Cortex of kidney (tissue), 1 donor: ENCODE measurements at places on chromosomes 5 and 9.

DNA sequence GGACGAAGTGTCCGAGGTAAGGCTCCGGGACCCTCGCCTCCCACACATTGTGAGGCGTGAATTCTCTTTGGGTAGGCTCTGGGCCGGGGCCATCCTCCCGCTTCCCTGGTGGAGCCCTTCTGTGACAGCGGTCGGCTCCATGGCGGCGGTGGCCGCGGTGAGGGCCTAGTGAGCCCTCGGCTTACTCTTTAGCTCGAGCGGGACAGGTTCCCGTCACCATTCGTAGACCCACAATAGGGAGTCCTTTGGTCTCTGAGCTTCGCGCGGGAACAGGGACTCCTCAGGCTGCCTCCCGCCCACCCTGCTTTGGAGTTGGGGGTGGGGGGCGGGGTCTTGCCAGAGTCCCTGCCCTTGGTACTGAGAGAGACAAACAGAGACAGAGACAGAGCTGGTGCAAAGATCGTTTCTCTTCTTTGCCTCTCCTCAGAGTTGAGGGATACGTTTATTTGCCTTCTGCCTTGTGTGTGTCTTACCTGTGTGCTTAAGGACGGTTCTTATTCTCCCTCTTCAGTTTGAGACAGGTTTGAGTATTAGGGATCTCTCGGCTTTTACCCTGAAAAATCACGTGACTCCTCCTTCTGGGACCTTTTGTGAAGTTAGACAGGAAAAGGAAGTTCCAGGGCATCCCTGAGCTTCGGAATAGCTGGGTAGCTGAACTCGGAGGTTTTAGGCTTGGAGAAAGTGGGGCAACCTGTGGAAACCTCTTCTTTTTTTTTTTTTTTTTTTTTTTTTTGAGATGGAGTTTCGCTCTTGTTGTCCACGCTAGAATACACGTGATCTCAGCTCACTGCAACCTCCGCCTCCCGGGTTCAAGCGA lies 833 bp downstream of the ANKHD1 start:
- DNase-seq = no peak

- DNase-seq = no peak
These were observed 495.2 kb downstream of the AGTPBP1 start for GRCh38 chr9:85246541-85246940.

DNA sequence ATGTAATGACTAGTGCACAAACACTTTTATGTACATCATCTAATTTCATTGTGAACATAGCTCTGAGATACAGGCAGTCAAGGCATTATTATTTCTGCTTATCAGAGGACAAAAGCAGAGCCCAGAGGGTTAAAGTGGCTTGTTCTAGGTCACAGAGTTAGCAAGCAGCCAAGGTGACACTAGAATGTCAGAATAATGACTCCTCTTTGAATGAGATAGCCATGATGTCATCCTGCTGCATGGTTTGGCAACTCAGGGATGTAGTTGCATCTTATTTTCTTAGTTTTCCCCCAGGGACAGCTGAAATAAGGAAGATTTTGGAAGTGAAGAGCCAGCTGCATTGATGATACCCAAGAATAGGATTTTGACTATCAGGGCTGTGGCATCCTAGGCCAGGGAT lies 54.4 kb downstream of the KCNV2 start:
- no peak for DNase-seq

DNA sequence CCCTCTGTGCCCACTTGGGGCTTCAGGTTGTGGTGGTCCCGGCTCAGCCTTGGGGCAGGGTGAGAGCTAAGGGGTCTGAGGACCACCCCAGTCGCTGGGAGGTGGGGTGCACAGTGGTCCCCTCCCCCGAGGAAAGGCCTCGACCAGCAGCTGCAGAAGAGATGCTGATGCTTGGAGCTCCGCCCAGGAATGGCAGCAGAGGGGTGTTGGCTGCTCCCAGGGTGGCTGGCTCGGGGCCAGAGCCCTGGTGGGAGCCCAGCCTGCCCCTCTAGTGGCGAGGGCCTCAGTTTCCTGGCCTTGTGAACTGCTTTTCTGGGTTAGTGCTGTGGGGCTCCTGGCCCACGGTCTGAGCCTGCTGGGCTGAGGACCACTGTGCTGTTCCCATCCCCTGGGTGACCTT lies 1.2 kb downstream of the DIPK1B start:
- DNase-seq = no peak

GRCh38 chr5:139652788-139653241 lies 4.7 kb downstream of the CXXC5 start:
- no peak for DNase-seq

DNA sequence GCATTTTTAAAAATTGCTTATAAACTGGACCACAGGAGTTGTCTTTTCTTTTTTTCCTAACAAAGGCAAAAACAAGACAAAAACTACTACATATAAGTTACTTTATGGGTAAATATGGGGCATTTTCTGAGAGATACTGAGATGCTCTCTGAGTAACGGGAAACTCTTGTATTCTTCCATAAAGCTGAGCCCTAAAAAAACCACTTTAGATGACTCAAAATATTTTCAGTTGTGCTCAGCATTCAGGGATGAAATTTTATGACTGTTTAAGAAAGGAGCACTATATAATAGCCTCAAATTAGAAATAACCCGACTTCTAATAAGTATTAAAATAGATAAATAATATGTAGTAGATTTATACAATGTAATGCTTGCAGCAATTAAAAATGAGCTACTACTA lies 644.5 kb downstream of the KCTD16 start:
- DNase-seq = no peak

DNA sequence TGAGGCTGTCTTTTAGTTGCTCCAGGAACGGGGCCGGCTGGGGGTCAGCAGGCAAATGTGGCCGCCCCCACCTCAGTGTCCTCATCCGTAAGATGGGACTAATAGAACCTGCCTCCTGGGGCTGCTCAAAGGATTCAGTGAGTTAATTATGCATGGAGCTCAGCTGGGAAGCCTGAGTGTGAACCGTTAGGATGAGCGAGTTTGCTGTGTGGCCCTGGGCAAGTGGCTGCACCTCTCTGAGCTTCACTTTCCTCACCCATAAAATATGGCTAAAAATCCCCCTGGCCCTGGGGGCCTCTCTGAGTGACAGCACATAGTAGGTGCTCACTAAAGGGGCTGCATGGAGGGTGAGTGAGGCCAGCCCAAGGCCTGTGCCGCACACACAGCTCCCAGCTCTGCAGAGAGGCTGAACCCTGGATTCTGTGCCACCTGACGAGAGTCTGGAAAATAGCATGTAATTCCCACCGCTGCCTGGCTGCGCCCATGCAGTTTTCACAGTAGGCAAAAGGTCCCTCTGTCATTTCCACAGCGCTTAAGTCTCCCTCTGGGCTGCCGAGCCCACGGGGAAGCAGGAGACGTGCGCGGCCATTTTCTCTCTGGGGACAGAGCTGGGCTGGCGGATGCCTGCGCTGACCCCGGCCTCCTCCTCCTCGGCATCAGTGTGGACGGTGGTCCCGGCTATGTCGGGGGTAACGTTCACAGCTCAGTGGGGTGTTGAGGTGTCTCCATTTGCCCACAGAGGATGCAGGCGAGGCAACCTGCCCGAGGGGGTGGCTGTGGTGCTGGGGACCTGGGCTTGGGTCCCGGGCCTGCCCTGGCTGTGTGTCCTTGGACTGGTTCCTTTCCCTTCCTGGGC lies 18.2 kb downstream of the ASS1 start:
- no peak for DNase-seq

GRCh38 chr9:69672596-69673310 lies 582 bp upstream of the APBA1 start:
- DNase-seq = no peak

DNA sequence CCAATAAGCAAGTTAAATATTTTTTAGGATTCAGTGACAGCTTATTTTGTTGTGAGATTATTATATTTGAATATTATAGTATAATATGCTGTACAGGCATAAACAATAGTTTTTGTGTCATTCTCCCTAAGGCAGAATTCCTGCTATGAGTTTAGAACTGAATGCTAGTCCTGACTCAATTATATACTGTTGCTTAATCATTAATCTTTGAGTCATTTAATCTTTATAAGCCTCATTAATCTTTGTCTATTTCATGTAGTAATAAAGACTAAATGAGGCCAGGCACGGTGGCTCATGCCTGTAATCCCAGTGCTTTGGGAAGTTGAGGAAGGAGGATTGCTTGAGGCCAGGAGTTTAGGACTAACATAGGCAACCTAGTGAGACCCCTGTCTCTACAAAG lies 3.6 kb upstream of the DCP2 start:
- no peak for DNase-seq

GRCh38 chr5:169139480-169140050 lies 161.4 kb downstream of the SLIT3 start:
- DNase-seq = no peak

DNA sequence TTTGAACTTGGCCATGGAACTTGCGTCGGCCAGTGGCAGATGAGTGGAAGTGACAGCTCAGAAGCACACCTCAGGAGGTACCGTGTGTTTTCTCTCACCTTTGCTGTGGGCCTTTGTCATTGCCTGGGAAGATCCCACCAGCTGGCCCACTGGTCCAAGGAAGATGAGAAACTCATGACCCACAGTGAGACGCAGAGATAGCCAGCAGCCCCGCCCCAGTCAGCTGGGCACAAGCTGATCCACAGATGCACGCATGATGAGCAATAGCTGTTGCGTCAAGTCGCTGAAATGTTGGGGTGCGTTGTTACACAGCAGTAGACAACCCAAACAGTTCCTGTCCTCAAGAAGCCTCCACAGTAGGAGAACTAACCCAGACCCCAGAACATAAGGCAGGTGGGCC lies 30.8 kb upstream of the UNC5A start:
- no peak for DNase-seq

DNA sequence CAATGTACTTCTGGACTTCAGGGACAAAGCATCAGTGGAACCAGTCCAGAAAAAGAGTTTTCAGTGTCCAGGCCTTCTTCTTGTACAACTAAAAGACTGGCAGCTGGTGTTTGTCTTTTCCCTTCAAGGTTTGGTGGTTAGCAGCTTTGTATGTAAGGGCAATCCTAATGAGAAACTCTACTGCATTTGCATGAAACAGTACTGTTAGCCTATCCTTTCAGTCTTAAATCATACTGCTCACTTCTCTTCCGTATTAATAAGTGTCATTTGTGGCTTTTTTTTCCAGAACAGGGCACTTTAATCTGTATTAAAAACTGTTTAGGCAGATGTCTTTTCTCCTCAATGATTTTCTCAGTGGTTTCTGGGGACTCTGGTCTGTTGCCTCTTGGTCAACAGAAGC lies 48.9 kb downstream of the FAM174A start:
- DNase-seq = no peak

GRCh38 chr9:104960662-104961061 lies 32.7 kb upstream of the ABCA1 start:
- DNase-seq = no peak

GRCh38 chr5:10652151-10652550 lies 88.3 kb downstream of the ANKRD33B start:
- DNase-seq = no peak

DNA sequence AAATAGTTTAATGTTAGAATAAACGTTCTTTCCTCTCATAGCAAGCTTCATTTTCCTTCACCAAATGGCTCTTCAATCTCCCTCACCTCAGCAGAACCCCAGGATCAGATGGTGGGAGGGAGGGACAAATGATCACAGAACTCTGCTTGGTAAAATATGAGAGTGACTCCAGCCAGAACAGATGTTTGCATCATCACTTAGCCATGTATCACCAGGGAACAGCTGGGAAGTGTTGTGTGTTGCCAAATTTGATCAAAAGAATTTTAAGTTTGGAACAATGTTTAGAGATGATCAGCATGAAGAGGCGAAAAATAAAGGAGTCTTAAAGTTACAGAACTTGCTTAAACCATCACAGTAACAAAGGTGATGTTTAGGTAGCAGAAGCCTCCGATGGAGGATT lies 115.7 kb downstream of the FRMD3 start:
- DNase-seq = no peak

DNA sequence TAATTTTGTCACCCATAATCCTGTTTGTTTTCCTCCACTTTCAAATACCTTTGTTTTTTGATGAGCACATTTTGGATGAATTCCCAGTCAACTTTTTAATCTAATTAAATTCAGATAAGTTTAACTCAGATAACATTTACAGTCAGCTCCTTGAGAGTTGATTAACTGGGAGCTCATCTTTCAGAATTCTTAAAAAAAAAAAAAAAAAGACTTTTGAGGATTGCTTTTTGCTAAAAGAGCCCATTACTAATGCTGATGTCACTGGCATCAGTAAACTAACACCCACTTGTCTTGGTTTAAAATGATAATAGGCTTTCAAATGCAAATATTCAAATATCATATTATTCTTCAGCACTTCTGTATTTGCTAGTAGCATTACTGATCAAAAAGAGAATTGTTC lies 47.1 kb upstream of the NFIB start:
- DNase-seq = no peak

DNA sequence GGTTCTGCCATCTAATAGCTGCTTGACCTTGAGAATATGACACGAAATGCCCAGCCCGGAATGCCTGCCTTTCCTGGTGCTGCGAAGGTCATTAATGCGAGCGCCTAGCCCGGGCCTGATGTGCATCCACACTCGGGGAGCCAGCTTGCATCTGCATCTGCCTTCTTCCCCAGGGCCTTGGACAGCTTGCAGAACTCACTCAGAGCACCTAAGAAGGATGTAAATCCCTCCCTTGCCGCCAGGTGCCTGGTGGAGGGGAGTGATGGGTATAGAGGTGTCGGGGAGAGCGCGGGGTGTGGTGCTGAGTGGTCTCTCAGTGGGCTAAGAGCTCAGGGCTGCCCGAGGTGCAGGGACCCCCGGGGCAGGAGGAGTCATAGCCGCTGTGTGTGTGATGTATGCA lies 127.2 kb downstream of the MRPL36 start:
- DNase-seq = no peak
